GM13976 (cell line): ENCODE measurements at places on chromosomes 7 and 10.

DNA sequence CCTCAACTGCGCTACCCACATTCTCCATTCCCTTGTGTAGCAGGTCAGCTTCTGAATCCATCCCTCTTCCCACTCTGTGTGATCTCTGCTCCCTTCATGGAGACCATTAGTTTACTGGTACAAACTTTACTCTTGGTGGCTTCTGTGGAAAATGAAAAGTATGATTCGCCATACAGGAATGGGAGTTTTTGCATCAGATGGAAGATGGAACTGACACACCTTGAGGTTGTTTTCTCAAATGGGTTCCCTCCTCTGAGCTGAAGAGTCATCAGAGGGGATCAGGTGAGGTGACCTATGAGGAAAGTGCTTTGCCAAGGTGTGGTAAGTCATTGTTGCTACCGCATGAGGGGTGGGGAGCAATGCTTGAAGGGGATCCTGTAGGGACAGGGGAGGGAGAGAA is 266.8 kb downstream of the INHBA start:
- no peak for DNase-seq

- no peak for DNase-seq
Observed at GRCh38 chr10:65292551-65292950, 1633.3 kb upstream of the LRRTM3 start.

- DNase-seq, result no peak
Observed at GRCh38 chr10:115857856-115858255, 415.1 kb downstream of the GFRA1 start.

GRCh38 chr10:30151581-30152389 is 92.4 kb upstream of the JCAD start:
- DNase-seq, result no peak

GRCh38 chr10:99344715-99345114 is 15.6 kb downstream of the CNNM1 start:
- no peak for DNase-seq

DNA sequence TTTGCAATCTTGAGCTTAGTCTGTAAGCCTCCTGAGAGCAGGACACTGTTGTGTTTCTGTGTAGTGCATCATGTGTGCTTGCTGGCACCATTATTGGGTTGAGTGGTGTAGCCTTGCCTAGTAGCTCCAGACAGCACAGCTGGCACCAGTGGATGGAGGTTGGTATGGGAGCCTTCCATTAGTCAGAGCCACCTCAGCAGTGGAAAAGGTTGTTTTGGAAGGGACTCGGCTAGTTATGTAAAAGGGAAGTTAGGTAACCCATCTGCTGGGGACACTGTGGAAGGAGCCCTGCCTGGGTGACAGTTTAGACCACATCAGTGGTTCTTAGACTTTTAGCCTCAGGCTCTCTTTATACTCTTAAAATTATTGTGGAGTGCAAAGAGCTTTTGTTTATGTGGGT is 16.3 kb downstream of the MINDY4 start:
- DNase-seq, result no peak

DNA sequence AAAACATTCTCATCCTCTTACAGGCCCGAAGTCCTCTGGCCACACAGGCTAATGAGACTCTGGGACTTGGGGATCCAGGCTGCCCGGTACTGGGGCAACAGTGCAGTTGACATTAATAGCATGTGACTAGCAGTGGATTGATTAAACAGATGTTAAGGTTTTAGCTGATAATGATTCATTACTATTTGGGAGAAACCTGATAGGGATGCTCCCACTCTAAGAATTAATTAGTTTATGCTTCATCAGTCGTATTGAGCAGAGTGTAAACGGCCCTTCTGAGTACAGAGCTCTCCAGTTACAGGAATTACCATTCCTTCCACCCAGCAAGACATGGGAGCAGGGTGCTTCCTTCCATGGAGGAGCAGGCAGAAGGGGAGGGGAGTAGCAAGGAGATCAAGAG is 82.7 kb downstream of the RPS24 start:
- no peak for DNase-seq

DNA sequence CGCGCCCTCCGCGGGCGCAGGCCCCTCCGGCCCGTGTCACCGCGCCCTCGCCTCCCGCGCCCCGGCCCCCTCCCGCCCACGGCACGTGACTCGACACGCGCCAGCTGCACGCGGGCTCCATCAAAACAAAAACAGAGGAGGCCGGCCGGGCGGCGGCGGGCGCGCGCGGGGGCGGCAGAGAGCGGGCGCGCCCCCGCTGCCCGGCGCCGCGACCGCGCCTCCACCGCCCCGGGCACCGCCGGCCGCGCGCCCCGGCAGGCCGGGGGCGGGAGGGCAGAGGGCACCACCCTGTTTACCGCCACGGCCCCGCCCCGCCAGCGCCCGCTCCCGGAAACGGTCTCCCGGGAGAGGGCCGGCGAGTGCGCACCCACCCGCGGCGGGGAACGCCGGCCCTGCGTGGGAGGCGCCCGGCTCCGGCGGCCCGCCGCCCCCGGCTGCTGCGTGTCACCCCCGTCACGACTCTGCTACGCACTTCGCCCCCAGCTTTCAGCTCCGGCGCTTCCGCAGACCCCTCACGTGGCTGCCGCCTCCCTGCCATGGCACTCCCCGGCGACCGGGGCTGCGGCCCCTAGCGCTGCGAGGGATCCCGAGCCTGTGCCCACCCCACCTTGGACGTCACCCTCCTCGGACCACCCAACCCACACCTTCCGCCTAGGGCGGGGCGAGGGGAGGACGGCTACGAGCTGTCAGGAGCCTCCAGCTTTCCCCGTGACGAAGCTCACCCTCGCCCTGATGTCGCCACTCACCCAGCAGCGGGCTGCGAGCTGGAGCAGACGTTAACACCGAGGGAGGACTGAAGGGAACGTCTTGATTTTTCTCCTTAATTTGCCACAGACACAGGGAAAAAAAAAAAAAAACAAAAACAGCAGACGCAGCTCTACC is 221.6 kb upstream of the MKLN1 start:
- DNase-seq, result peak; percentile 84

- DNase-seq, result no peak
Observed at GRCh38 chr10:127462643-127463295, 86.3 kb upstream of the NPS start.

GRCh38 chr10:99698504-99699080 is 33.3 kb downstream of the COX15 start:
- no peak for DNase-seq

DNA sequence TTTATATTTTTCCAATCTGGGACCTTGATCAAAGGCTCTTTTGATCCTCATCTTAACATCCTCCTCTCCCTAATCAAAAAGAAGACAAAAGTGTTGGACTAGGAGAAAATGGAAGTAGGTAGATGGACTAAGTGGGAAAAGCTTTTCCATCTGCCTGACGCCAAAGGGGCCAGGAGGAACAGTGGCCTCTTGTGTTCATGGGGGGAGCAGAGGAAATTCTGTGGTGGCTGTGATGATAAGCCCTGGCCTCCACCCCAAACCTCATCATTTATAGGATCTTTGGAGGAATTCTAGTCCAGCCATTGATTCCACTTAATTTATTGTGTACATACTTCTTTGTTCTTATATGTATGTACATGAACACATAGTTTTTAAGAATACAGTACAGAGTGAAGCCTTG is 21.7 kb downstream of the ZNF365 start:
- DNase-seq, result no peak

DNA sequence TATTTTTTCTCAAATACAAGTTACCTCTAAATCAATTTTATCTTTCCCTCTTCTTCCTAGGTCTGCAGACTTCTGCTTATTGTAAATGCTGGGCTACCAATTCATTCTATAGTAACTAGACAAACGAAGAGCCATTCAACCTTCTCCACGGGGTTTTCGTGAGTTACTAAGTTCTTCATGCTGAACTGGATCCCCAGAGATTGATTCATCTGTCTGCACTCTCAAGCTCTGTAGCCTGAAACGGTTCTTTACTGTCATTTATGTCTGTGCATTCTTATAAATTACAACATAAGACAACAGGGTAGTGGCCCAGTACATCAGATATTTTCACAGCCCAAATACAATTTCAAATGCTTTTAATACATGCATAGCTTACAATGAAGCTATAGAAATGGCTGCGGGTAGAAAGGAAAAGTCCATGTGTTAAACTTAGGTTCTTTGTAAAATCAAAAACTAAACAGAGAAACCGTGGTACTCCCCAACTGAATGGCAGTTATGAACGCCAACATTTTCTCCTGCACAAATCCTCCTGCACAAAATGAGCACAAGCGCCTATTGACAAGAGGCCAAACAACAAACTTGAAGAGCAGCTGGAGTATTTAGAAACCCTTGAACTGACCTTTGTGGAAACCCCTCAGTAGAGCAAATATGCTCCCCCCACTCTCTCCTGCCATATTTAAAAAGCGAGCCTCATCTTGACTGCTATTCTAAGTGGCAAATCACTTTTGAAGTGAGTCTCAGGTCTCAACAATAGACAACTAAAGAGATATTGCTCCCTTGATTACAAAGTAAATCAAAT is 20.7 kb downstream of the LAMB1 start:
- DNase-seq, result no peak

- no peak for DNase-seq
Observed at GRCh38 chr7:120278773-120279172, 5.8 kb downstream of the KCND2 start.

- no peak for DNase-seq
Observed at GRCh38 chr10:44317856-44318255, 67.0 kb downstream of the CXCL12 start.

GRCh38 chr10:8435186-8436055 is 380.9 kb downstream of the GATA3 start:
- no peak for DNase-seq

DNA sequence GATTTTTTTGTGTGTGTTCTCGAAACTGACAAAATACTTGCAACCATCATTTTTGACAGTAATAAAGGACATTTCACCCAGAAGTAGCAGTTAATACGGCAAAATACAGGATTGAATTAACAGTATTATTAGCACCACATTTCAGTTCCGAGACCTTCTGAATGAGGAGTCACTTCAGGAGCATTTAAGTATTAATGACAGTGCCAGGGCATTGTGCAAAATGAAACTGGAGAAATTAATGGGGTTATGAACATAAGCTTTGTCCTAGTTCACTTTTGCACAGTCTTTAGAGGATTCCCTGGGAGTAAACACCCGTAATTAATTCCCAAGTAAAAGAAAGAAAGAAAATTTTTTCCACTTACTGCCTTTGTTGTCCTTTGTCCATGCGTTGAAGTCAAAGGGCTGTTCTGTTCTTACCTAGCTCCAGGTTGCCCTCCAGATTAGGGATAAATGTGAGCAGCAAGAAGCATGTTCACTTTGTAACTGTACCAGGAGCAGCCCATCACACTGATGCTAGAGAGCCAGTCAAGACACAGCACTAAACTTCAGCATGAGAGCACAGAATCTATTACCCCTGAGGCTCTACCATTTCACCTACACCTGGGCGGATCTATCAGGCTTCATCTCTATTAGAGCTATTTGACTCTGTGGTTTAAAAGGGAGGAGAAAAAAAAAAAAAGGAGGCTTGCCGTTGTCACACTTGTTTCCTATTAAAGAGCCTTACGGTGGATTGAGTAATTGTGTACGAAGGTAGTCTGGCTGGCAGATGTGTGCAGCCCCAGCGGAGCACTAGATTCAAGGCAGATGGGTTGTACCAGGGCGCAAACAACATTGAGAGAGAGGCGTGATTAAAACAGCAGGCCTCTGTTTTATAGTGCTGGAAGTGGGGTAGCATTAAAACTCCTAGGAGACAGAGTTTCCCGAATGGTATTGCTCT is 297.8 kb upstream of the SEMA3A start:
- no peak for DNase-seq
